ENCODE measurements at places on chromosomes 2 and 18.

DNA sequence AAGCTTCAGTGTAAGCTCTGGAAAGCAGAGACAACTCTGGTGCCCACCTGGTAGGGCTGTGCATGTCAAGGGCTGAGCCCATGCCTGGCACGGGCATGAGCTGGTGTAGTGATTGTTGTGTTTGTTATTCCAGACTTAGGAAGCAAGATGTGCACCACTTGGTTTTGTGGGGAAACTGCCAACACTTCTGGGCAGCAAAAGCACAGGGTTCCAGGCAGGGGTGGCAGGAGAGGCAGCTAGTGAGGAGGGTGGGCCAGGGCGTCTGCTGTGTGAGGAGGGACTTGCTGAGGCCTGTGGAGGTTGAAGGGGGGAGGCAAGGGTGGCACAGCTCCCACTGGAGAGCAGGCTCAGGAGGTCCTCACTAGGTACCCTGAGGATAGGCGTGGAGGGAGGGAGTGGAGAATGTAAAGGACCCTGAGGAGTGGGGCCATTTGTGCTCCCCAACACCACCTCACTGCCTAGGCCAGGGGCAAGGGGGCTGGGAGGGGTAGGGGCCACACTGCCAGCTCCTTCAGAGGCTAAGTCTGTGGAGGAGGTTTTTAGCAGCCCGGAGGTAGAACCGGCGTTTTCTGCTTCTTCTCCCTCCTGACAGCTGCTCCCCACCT, 104.0 kb upstream of the POU3F3 start:
- DNase-seq = no peak

DNA sequence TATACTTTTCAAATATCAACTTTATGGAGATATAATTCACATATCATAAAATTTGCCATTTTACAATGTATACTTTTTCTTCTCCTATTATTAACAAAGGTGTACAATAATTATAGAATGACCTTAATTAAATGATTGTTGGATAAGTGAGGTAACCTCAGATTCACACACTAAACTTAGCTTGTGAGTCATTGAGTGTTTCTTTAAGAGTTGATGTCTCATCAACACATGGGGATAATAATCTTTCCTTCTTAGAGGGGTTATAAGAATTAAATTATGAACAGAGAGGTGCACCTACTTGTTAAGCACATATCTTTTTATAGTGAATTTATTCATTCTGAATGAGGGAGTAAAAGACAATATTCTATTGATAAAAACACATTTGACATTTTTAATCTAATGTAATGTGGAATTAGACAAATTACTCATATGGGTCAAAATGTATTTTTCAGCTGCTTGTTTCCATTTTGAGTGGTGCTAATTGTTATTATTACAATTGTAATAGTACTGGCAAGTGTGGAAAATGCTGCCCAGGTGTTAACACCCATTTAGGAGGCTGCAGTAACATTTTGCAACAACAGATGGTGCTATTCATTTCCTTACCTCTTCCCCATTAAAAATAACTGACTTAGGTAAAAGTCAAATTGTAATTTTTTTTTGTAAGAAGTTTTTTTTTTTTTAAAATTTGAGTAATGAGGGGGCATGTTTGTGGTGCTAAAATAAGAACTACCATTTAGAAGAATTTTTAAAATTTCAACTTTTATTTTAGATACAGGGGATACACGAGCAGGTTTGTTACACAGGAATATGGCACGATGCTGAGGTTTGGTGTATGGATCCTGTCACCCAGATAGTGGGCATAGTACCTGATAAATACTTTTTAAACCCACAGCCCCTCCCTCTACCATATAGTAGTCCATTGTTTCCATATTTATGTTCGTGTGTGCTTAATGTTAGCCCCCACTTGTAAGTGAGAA, 32.1 kb upstream of the DYNAP start:
- DNase-seq = no peak

DNA sequence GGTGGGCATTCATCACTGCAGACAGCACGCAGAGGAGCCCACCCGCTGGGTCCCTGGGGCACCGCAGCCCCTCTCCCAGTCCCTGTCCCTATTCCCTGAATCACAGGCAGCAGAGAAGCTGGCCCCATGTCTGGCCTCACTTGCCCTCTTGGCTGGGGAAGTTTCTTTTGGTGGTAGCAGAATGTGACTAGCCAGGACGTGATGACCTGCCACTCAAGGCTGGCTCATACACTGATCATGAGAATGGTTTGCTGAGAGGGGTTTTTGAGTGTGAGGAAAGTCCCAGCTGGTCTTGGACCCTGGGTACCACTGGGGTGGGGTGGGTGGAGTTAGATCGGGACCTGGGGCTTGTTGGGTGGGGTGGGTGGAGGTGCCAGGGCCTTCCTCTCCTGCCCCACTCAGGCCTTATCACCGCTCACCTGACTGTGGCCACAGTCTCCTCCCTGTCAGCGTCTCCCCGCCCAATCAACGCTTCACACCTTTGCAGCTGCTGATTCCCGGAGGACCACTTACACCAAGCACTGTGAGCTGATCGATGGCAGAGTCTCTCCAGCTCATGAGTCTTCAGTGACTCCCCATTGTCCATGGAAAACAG, 28.9 kb upstream of the FOSL2 start:
- no peak for DNase-seq

DNA sequence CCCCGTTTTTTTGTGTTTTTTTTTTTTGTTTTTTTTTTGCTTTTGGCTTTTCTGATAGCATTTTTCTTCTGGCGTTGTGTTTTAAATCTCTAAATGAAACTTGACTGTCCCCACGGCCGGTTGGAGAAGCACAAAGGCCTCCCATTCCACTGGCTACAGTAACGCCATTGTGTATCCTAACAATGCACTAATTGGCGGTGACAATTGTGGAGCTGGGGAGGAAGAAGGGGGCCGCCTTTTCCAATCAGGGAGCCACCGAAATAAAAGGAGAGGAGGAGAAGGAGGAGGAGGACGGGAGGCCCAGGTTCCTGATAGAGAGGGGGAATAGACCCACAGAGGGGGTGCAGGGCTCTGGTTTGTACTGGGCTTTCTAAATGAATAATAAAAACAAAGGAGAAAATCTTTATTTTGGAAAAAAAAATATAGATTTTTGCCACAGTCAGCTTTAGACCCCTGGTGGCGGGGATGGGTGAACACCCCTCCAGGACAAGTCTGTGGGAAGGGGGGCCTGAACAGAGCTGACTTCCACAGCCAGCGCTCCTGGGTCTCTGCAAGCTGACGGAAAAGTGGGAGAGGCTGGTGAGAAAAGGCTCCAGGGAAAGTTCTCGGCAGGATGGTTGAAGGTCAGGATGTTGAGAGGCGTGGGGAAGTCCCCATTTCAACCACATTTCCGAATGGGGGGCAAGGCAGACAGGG, 43.7 kb upstream of the FZD5 start:
- DNase-seq = no peak

GRCh38 chr2:16081316-16082200, 141.2 kb downstream of the MYCN start:
- no peak for DNase-seq

DNA sequence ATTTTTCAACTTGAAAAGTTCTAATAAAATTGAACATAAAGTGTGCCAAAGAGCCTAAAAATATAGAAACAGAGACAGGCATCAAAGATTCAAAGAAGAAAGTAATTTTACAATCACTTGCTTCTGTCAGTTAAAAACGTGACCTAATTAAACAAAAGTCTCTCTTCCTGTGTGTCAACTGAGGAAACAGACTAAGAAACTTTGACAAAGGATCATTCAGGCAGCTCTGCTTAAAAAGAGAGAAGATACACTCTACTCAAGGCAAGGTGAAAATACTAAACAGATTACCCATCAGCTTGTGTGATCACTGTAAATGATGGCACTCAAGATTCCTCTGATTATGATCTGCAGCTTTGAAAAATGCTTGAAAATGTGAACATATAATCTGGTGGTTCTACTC, 47.8 kb downstream of the DYM start:
- no peak for DNase-seq

DNA sequence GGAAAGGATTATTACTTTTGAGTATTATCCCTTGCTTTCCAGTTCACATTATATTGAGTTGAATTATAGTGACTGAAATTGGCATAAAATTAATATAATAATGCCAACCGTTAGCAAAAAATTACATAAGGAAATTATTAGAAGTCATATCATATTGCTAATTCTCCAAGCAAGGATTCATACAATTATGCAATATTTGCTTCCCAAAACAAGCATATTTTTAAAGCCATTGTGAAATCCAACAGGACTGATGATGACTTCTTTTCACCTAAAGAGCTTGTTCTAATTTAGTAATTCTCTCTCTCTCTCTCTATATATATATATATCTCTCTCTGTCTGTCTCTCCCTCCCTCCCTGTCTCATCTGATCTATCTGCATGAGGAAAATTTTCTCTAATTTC, 283.5 kb downstream of the DSEL start:
- DNase-seq = no peak

DNA sequence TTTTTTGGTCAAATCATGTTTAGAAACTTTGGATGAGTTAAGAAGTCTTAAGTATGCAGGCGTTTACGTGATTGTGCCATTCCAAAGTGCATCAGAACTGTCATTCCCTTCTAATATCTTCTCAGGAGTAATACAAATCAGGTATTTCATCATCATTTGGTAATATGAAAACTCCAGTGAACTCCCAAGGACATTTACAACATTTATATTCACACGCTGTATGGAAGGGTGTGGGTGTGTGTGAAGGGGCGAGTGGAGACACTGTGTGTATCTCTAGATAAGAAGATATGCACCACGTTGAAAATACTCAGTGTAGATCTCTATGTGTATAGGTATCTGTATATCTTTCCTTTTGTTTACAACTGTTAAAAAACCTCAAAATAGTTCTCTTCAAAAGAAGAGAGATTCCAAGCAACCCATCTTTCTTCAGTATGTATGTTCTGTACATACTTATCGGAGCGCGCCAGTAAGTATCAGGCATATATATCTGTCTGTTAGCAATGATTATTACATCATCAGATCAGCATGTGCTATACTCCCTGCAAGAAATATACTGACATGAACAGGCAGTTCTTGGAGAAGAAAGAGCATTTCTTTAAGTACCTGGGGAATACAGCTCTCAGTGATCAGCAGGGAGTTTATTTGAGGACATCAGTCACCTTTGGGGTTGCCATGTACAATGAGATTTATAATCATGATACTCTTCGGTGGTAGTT, 29.3 kb downstream of the COX7A2L start:
- DNase-seq = peak; percentile 40

DNA sequence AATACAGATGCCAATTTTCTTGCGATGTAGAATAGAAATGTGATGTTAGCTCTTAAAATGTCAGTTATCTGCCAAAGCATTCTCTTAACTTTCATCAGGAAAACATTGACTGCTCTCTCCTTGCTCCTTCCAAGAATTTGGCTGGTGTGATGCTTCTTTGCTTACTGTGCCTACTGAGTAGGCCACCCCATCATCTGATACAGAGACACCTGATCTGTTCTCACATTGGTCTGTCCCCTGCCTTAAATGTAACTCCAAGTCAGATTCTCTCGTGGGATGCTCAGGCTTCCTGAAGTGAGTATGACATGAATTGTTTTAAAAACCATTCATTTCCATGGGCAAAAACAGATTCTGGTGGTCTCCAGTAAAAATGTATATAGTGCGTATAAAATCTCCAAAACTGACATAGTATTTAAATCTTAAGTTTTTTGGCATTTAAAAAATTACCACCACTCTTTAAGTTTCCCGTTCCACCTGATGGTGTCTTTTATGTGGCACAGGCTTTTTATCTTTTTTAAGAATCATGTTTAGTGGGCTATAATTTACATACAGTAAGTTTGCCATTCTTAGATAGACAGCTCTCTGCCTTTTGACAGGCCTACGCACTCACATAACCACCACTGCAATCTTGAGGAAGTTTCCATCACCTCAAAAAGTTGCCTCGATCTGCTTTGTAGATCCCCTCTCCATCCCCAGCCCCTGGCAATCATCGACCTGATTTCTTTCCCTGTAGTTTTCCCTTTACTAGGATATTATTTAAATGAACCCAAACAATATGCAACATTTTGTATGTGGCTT, 36.6 kb downstream of the UBE2F start:
- no peak for DNase-seq

GRCh38 chr2:9744256-9745004, 98.8 kb upstream of the TAF1B start:
- no peak for DNase-seq

DNA sequence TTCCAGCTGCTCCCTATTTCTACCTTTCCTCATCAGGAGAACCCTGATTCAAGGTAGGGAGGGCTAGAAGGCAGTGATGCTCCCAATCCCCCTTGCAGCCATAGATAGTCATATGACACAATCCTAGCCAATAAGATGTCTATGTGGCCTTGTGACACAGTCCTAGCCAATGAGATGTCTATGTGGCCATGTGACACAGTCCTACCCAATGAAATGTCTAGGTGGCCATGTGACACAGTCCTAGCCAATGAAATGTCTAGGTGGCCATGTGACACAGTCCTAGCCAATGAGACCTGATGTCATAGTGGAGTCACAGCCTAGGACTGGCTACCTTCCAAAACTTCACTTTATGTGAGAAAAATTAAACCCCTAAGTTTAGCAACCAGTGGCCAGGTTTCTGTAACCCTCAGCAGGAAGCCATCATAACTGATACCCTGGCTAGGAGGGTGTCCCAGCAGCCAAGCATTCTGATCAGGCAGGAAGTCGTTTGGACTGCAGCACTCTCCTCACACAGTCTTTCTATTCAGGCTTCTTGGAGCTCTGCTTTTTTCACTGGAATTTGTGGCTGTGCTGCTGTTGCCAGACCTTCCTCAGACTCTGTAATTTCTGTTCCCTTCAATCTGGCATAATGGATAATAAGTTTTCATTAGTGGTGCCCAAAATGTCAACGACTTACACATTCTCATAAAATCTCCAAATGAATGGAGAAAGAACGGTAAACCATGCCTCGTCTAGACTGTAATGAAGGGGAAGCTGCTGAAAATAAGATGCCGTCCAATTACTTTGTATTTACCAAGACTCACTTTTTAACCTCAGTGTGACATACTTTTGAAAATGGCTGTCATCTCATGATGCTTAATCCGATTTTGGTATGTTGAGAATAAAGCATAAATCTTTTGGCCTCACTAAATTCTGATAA, 165.0 kb upstream of the NCKAP5 start:
- DNase-seq = no peak
